ENCODE measurements at places on chromosomes 11 and 22.
A peak's percentile ranks its signal among the peaks of the same experiment; 100 is the strongest.

GRCh38 chr11:95132956-95133355 is 43.3 kb downstream of the ENDOD1 start:
- no peak for DNase-seq

- DNase-seq = no peak
These were observed 176.7 kb upstream of the NCAM1 start for GRCh38 chr11:112784323-112785073.

DNA sequence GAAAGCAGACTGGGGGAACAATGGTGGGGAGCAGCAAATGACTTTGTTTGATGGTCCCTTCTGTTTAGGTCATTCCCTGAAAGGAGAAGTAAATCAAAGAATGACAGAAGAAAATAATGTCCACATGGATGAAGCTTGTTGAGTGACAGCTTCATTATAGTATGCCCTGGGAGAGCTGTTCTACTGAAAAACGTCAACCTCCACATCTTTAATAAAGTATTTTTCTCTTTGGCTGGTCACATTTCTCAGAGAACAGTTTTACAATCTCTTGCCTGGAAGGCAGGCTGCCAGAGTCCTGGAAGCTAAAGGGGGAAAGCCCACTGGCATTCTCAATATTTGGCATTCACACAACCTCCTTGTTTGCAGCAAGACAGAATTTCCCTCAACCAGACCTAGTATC is 287.9 kb downstream of the SWAP70 start:
- no peak for DNase-seq

GRCh38 chr11:11822946-11823345 is 18.8 kb upstream of the USP47 start:
- DNase-seq = no peak

DNA sequence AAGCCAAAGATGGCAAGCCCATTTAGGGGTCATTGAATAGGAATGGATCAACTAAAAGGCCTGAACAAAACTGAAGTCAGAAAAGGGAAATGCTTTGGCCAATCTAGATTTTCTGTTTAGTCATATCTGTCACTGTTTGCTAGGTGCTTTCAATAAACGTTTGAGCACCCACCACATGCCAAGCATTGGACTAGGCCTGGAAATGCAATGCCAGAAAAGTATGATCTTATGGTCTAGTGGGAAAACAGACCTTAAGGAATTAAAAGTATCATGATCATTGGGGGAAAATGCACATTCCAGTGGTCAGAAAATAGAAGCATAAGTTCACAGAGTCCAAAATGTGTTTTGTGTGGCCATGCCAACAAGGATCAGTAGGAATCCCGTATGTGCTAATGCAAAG is 76.8 kb upstream of the BIRC3 start:
- no peak for DNase-seq

- DNase-seq = no peak
These were observed 29.1 kb downstream of the OPCML start for GRCh38 chr11:133503236-133503635.

DNA sequence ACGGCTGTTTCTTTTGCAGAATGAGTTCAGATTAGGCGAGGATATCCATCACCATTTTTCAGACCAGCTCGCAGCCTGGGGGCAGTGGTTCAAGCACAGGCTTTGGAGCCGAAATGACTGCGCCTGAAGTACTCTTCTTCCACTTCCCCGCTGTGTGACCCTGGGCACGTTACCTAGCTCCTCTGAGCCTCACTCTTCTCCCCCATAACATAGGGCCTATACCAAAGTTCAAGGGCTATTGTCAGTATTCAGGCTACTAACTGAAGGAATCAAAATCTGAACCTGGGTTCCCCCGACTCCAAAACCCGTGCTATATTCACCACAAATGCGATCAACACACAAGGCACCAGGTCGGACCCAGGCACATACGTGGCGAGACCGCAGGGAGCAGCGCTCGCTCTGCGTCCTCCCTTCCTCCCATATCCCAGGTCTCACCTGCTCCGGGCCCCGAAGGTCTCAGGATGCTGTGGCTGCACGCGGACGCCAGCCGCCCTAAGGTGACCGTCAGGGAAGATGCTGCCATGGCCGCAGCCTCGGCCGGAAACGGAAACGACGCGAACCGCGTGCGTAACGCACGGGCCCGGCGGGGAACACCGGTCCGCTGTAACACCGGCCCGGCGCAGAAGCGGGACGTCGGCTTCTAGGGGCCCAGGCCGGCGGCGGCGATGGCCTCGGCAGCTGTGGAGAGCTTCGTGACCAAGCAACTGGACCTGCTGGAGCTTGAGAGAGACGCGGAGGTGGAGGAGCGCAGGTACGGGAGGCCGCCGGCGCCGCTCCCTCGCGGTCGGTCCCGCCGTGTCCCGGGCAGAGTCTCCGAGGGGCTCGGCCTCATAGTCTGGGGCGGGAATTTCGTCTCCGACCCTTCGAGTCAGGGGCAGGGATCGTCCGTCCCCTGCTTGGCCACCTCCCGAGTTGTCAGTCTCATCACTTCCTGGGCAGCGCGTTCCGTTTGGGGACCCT is at the start of the genes IGHMBP2 and MRPL21:
Gene IGHMBP2, plus strand, starts transcription at position 604 of the 960 bp plus-strand sequence. Its CDS starts 62 bp downstream, at position 666.
Gene MRPL21, minus strand, starts transcription at position 545 of the 960 bp plus-strand sequence. Its CDS starts 22 bp downstream, at position 523.
- DNase-seq = peak; percentile 69

DNA sequence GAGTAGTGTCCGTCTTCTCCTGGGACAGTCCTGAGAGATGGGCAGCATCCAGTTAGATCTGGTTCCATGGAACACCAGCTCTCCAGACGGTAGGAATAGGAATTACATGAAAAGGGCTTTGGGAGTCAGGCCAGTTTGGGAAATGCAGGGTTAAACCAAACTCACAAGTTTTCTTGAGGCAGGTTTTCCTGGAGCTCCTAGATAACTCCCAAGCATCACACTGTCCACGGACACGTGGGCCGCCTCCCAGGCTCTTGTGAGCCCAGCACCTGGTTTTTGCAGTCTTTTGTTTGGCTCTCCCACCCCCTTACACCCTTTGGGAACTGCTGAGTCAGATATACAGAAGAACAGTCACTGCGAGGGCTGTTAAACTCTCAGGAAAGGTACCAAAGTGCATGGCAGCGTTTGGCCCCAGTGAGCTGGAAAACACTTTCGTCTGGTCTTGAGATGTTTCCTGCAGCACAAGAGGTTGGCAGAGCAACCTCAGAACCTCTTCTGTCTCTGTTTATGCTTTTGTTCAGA is 90.0 kb downstream of the BCR start:
- no peak for DNase-seq

DNA sequence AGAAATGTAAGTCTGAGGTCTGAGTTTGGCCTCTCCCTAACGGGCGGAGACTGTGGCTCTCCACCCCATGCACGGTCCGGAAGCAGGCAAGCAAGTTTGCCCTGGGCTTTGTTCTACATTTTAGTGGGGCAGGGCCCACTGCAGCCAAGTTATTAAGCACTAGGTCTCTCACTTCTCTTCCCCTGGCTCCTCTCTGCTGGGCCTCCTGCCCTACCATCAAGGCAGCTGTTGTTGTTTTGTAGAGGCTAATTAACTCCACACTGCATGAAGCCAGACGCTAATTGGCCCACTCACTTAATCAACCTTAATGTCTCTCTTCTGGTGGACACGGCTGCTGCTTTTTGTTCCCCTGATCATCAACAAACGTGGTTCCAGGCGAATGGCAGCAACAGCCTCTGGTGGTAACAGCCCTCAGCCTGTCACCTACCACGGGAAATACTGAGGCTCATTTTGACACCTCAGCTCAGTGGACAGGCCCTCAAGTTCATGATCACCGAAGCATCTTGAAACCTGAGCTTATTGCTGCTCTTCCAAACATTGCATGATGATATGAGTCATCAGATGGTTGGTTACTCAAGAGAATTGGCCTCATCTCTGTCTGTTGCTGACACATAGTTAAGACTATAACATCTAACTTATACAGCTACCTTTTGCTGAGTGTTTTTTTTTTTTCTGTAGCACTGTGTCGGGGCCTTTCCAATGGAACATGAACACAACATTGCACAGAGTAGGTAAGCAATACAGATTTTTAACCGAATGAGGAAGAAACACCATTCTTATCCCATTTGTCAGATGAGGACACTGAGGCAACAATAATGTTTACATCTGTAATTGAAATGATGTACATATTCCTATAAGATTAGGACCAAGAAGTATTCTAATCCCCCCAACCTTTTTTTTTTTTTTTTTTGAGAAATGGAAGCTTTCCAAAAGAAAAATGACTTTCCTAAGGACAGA is 20.8 kb upstream of the LMO2 start:
- DNase-seq = no peak

DNA sequence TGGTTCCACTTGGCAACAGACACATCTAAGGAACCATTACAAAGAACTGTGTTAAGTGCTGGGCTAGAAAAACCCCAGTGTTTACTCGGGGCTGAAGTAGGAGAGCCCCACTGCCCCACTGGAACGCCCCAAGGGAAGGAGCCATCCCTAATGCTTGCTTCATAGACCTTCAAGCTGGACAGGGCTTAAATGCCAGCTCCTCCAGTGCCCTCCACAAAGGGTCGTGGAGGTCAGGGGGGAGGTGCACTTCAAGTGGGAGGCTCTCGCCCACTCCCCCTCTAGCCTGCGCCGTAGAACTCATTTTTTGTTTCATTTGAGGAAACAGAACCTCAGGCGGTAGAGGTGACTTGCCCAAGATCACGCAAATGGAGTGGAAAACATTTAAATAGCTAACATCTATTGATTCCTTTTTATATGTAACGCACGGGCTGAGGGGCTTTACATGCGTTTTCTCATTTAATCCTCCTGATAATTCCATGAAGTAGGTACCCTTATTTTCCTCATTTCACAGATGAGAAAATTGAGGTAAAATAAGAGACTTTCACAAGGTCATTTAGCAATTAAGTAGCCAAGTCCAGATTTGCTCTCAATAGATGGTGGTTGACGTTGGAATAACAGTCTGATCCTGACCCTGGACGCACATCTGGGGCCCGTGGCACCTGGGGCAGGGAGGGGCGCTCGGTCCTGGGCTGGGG is 545 bp upstream of the ZDHHC13 start:
- no peak for DNase-seq

DNA sequence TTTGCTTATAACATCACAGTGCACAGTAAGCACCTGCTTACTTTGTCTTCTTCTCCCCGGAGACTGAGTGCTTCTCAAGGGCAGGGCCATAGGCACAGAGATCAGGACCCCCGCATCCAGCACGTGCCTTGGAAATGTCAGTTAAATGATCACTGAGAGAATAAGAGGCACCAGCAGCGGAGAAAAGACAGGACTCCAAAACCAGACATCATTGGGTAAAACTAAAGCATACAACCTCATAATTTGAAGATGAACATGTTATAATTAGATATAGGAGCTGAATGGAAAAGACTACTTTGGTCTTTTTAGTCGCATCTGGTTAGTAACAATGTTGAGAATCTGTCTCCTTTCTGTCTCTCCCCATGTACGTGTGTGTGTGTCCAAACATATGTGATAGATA is 1279.9 kb downstream of the LRRC4C start:
- no peak for DNase-seq

- DNase-seq = no peak
These were observed 917 bp downstream of the RPS6KA4 start for GRCh38 chr11:64359712-64360445.

DNA sequence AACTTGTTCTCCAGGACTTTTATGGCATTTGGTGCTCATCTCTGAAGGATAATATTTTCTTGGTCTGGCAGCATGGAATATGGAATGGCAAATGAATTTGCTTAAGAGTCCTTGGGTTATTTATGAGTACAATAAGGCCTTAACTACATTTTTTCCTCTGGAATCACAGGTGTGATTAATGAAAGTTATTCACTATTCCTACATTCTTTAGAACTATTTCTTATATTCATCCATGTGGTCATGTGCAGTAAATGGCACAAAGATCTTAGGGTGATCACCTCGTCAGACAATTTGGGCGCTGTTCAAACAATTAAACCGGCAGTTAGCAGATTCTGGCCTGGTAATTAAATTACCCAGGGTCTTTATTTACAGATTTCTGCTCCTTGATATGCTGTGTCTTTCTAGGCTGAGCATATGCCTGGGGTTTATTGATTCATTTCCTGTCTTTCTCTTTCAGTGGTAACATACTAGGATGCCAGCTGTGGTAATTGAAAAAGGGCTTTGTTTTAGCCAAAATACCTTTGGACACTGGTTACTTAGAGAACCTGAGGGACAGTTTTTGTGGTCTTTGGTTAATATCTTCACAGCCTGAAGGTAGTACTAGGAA is 31.6 kb downstream of the SIK2 start:
- DNase-seq = no peak

DNA sequence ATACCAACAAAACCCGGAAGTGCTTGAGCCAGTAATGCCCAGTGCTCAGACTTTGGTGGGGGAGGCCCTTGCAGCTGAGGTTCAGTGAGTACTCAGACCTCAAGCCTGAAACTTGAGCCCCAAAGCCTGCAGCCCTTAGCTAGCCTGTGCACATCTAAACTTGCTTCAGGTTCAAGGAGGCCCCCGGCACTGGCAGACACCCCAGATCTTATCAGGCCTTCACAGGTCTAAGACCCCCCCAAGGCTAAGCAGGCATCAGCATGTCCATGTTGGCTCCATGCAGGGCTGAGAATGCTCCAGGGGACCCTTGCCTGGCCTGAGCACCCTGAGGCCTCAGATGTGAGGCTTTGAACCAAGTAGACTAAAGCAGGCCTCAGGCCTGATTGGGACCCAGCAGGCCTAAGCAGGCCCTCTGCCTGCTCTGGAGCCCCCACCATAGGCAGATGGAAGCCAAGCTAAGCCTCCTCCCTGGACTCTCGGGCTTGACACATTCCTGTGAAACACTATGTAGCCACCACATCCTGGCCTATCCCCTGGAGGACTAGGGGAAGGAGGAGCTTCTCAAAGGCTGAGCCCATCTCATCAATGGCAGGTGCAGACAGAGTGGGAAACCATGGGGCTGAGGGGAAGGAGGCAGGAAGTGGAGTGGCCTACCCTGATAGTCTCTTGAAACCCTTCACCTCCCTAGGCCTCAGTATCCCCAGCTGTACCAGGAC is 1.2 kb upstream of the CASTOR1 start:
- DNase-seq = no peak

GRCh38 chr11:2740275-2740940 is 40.6 kb upstream of the KCNQ1OT1 start:
- no peak for DNase-seq

DNA sequence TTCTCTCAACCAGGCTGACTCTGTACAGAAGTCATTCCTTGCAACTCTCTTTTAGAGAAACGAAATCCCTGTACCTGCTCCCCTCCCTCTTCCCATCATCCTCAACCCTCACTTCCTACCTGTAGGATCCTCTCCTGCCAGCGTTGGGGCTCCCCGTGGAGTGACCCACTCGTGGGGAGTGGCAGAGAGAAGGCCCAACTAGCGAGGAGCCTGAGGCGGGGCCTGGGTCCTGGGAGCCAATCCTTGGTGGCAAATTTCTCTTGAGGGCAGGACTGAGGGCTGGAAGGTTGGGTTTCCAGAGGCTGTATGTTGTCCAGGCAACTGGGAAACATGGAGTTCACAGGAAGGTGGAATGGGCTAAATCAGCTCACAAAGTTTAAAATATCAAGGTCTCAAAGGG is 10.4 kb downstream of the NHERF4 start:
- no peak for DNase-seq
